Activated T-helper 9 cell treated with anti-CD3 and anti-CD28 coated beads, Interleukin-2, amount 50 U/mL, for 16 hours (primary cell): ENCODE measurements at places on chromosomes 3 and 15.

DNA sequence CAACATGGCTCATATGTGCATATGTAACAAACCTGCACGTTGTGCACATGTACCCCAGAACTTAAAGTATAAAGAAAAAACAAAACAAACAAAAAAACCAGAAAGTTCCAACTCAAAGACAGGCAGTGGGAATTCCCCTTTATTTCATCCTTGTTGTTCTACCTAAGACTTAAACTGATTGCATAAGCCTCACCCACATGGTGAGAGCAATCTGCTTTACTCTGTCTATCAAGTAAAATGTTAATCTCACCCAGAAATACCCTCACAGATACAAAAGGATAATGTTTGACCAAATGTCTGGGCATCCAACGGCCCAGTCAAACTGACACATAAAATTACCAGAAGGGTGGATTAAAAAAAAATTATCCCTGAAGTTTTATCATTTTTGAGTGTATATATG is 190.9 kb upstream of the PLSCR5 start:
- DNase-seq, result no peak

- no peak for DNase-seq
These were observed 56.1 kb downstream of the SYN2 start for GRCh38 chr3:12060139-12060845.

DNA sequence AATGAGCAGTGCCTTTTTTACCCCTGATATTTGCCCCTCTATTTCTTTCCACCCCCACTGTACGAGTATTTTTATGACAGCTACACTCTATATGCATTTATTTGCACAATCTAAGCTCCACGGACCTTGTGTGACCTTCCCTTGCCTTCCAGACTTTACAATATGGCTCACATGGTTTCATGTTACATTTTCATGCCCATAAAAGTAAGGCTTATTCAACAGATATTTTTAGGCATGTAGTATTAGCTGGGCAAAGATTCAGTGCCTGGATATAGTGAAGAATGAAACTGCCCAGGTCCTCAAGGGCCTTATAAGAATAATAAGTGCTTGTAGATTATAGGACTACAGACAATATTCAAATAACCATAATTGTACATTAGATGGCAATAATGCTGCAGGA is 481.9 kb upstream of the CNTN4 start:
- DNase-seq, result no peak

DNA sequence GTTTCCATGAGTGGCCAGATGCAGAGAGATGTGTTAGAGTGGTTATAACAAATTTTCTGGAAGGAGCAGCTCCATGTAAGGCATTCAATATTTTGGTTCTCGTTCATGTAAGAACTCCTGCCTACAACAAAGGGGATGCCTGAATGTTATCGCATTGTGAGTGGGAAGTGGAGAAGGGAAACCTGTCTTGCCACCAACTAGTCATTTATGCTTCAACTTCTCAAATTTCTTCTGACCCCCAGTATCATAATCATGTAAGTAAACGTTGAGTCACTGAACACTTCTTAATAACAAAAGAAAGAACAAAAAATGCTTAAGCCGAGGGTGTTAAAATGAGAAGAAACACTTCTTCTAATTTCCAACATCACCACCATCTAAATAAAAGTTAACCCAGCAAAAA is 62.0 kb upstream of the MRPL3 start:
- no peak for DNase-seq

- DNase-seq, result no peak
These were observed 58.9 kb downstream of the LINGO1 start for GRCh38 chr15:77573802-77574201.

DNA sequence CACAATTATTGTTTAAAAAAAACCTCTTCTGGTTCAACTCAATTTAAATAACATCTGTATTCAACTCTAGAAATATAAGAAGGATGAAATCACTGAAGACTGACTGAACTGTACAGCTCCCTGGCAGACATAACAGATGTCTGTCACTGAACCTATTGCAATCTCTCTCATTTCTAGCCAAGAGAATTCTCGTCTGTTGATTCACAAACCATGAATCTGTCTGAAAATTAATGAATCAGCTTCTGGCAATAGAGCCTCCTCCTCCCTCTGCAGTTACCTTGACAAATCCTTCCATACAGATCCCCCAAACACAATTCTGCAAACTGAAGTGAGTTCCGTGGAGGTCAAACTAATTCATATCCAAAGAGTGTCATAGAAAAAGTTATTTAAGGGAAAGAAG is 561.4 kb downstream of the PYDC2 start:
- DNase-seq, result no peak

GRCh38 chr3:138417559-138417982 is 16.8 kb upstream of the ESYT3 start:
- peak; percentile 30 for DNase-seq

DNA sequence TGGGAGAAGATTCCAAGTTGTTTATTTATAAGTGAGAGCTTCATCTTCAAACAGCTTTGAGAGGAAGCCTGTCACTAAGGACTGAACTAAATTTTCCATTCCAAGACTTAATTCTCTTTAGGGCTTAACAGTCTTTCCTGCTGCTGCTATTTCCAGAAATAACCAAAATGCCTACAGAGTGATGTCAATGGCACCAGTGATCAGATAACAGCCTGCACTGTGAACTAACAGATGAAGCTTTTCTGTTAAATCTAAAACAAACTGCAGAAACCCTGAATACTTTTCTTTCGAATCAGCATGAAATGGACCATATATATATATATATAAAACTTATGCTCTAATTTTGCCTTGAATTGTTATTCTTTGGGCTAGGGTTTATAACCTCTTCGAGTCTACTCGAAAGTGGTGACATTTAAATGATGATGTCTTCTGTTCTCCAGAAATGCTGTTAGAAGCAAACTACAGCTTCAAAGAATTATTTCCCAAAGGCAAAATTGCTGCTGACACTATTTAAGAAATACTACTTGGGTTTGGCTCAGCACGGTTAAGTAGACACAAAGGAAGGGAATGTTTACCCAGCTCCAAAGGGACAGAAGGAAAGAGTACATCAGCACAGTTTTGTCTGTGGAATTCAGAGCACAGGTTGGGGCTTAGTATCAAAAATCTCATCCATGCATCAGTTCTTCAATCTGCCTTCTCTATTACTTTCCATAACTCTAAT is 238.5 kb upstream of the LRRN1 start:
- no peak for DNase-seq

GRCh38 chr3:66489581-66489980 is 11.2 kb downstream of the LRIG1 start:
- no peak for DNase-seq

DNA sequence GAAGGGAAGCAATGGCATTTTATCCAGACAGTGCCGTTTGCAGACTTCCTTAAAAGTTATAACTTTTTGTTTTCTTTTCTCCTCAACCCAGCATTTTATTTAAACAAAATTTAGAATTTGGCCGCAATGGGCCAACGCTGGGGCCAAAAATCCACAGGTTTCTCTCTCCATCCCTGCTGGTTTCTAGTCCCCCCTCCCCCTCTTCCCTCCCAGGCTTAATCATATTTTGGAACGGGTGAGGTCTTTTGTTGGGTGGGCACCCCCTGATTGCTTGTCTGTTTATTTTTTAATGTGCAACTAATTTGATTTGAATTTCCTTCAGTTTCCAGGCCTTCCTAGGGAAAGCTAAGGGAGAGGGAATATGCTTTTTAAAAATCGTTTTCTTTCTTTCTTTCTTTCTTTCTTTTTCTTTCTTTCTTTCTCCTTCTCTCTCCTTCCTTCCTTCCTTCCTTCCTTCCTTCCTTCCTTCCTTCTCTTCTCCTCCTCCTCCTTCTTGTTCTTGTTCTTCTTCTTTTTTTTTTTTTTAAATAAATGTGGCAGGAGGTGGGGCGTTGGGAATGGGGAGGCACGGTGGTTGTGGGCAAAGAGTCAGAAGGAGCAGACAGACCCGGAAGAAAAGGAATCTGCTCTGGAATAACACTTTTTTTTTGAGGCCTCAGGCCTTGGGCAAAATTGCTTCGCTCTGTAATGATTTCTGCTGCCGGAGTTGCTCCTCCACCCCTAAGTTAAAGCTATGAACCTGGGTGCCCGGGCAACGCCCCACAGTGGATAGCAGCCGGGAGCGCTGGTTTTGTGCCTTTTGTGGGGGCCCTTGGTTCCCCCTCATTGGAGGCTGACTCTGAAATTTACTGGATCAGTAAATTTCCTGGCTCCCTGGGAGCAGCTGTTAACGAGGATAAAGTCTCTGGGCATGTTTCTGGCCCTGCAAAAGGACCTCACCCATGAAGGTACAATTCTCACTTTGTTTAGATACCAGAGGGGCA is 1.9 kb downstream of the FNDC3B start:
- no peak for DNase-seq

DNA sequence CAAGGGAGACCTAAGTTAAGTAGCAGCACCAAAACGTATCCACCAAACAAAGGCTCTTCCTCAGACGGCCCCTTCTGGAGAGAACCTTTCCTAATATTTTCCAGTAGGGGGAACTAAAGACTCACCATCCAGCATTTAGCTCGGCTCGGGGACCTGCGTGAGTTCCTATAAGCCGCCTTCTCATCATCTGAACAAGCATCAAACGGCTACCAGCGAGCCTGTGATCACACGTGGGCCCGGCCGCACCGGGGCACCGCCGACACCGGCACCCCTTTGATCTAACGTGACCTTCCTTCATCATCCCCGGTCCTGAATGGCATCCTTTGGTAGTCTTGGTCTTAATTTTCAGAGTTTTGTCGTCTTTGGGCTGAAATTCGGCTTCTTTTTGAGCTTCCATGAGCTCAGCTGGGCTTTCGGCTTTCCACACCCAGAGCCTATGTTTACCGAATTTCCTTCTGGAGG is 1.4 kb upstream of the ROBO2 start:
- DNase-seq, result no peak
